ENCODE measurements at places on chromosomes 12 and 14.

GRCh38 chr14:99664058-99664936, 19.4 kb downstream of the HHIPL1 start:
- DNase-seq = no peak

GRCh38 chr14:88870777-88871176, 46.3 kb downstream of the TTC8 start:
- no peak for DNase-seq

DNA sequence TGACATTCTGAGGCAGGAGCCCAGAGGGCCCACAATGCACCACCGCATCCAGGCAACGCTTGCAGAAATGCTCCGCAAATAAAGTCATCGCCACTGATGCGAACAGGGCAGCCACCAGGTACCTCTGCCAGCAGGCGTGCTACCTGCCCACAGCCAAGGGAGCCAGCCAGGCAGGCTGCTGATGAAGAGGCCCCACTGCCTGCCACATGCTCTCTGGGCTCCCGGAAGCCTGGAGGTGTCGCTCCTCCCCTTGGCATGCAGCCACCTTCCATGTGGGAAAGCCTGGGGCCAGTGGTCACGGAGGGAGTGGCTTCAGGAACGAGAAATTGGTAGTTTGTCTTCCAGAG, 14.7 kb downstream of the GPR132 start:
- peak; percentile 67 for DNase-seq

DNA sequence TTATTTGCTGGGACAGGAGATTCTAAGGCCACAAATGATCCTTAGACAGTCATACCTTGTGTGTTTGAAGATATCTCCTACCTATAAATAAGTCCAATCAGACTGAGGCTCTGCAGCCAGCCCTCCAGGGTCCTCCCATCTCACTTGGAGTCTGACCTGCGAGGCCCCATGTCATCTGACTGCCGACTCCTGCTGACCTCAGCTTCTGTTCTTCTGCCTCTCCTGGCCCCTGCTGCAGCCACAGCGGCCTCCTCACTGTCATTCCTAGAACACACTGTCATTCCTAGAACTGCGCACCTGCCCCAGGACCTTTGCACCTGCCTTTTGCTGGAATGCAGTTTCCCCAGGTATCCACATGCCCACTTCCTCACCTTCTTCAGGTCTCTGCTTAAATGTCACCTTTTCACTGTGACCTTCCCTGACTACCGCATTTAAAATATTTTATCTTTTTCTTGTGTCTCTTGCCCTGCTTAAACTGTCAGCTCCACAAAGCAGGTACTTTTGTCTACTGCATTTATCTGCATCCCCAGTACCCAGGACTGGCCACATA, 56.5 kb upstream of the RIN3 start:
- DNase-seq = no peak

- no peak for DNase-seq
Measured at GRCh38 chr14:91829511-91829910, 37.8 kb downstream of the TC2N start.

GRCh38 chr12:29562110-29562804, 64.8 kb upstream of the OVCH1 start:
- no peak for DNase-seq
